COLO829 (cell line): ENCODE measurements at places on chromosomes 5 and 9.

DNA sequence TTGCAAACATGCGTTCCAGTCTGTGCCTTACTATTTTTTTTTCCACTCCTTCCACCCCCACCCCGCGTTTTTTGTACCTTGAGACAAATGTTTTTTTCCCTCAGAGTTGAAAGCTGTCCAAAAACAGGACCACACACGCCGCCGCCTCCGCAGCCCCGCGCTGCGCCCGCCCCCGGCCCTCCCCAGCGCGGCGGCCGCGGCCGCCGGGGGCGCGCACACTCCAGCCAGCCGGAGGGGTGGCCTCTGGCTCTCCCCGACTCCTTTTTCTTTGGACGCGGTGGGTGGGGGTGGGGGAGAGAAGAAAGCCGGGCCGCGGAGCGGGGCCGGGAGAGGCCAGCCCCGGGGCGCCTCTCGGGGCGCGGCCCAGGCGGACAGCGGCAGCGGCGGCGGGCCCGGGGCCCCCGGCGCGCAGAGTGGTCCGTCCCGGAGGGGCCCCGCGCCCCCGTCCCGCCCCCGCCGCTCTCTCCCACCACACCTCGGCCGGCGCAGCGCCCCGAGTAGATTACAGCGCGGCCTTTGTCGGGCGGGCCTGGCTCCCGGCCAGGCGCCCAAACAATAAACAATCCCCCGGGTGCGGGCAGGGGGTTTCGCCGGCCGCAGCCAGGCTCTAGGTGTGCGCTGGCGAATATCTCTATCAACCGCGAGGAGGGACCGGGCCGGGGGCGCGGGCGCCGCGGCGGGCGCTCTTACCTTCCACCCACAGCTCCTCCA is 10.9 kb downstream of the PTCH1 start:
- DNase-seq, result peak; percentile 71

- no peak for DNase-seq
Measured at GRCh38 chr5:111976705-111977435, 219.9 kb upstream of the NREP start.

- DNase-seq, result no peak
Measured at GRCh38 chr9:4508246-4508906, 18.1 kb downstream of the SLC1A1 start.

- DNase-seq, result no peak
Measured at GRCh38 chr5:75538211-75538610, 26.5 kb downstream of the POLK start.

DNA sequence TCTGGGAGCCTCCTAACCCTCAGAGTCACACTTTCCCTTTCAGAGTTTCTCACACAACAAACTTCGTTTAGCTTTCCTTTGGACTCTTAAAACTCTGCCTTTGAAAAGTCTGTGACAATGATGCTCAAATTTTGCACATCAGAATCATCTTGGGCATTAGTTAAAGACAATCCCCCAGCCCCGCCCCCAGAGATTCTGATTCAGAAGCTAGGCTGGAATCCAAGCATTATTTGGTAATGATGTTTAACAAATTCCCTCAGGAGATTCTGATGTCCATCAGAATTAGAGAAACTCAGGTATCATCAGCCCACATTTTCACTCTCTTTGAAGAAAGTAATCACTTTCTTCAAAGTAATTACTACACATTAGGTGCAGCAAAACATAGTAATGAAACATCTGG is 9.6 kb upstream of the PLPP1 start:
- no peak for DNase-seq

DNA sequence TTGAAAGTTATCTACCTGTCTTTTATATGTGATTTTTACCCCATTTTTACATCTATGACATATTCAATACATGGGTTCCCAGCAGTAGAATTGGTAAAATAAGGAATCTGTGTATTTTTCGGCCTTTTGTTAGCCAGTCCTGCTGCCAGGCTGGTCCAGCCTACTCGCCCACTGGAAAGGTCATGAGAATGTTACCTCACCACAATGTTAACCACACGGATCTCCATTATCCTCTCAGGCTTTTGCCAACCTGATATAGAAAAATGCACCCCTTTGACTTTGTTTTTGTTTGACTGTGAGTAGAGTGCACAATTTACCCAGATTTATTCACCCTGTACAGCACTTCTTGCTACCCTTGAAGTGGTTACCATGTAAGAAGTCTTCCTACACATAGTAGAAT is 167.2 kb downstream of the CTNND2 start:
- DNase-seq, result no peak

GRCh38 chr5:16467363-16468219 is 2.0 kb upstream of the ZNF622 start:
- no peak for DNase-seq

DNA sequence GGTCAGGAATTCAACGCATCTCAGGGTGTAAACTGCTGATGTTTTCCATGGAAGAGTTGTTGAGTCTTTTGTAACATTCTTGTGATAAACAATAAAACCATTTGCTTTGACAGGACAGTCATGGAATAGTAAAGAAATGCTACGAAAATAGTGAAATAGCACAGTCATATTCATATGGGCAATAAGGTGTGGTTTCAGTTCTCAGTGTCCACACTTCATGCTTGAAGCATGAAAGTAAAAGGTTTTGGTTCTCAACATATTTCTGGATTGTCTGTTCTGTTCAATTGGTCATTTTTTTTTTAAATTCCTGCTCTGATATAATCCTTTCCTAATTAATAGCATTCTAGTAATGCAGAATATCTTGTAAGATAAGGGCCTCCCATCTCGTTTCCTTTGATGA is 467.6 kb upstream of the ZNF608 start:
- no peak for DNase-seq

- DNase-seq, result no peak
Measured at GRCh38 chr9:10079284-10079964, 533.4 kb downstream of the PTPRD start.

DNA sequence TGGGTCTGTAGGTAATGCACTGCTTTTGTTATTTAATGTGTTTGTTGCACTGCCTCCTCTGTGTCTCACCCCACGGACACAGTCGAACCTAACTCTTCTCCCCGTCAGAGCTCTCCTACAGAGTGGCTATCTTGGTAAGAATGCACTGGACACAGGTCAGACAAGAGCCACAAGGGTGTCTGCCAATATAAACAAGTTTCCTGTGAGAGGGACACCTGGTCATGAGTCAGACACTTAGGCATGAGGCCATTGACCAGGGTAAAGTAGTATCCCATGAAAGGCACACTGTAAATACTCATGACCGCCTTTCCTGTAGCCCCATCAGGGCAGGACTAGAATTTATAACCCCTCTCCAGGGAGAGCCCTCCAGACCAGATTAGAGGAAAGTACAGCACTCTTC is 115.5 kb downstream of the SLC12A2 start:
- DNase-seq, result no peak

GRCh38 chr5:173643964-173644363 is 27.5 kb upstream of the BOD1 start:
- no peak for DNase-seq

- no peak for DNase-seq
Measured at GRCh38 chr5:94694671-94695070, 76.2 kb downstream of the SLF1 start.

- no peak for DNase-seq
Measured at GRCh38 chr5:77852514-77853352, 76.6 kb upstream of the TBCA start.

DNA sequence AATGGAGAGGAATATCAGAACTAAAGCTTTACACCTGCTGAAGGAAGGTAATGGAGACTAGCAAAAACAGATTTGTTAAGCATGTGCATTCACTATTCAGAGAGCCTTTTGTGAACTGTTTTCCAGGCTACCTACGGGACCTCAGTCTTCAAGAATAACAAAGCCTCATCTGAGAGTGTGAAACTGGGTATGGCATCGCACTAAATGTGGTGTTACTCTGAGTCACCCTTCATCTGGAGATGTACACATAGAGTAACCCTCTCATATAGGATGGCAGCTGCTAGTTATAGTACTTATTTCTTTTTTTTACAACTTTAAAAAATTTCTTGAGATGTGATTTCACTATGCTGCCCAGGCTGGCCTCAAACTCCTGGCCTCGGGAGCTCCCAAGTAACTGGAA is 306.8 kb downstream of the ZNF608 start:
- no peak for DNase-seq

DNA sequence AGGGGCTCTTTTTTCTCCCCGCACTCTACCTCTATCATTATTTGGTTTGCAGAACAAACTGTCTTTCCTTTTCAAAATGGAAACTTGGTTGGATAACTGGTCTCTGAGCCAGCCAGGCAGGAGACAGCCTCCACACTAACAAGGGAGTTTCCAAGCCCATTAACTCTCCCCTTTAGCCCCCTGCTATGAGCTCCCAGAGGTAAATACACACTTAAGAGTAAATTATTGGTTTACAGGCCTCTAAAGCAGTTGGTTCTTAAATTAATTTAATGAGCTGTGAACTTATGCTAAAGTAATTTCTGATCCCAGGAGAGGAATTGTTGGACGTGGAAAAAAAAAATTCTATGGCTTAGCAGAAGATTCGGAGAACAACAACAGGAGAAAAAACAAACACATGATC is 30.3 kb downstream of the EPB41L4A start:
- no peak for DNase-seq

GRCh38 chr9:69141851-69142250 is 32.2 kb upstream of the TJP2 start:
- no peak for DNase-seq

DNA sequence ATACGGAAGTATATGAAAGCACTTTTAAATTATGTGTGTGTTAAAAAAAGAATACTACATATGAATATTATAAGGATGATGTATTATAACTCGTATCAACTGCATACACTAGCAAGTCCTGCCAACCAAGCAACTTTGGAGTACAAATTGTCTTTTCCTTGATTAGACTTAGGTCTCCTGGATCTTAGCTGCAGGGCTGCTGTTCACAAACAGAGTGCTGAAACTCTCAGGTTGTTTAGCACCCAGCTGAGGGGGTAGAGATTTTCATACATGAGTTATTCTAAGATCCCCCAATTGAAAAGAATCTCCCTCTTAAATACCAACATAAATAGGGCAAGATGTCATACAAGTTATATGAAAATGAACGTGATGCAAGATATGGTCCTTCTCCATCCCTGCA is 149.8 kb upstream of the TNC start:
- DNase-seq, result no peak

GRCh38 chr5:78543292-78543691 is 105.3 kb downstream of the LHFPL2 start:
- no peak for DNase-seq

DNA sequence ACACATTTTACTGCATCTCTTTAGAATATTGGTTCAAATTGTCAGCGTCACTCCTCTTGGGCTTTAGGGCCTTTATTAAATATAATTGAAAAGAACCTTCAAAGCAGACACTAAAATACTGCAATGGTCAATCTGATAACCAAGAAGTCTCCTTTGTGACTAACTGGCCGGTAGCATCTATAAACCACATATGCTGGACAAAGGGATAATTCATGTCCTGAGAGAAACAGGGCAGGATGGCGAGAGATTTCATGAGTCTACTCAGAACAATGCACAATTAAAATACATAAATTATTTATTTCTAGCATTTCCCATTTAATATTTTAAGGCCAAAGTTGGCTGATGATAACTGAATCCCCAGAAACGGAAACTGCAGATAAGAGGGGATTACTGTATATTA is 1083.4 kb upstream of the CDH18 start:
- DNase-seq, result peak; percentile 8

GRCh38 chr5:172837640-172838039 is 3.6 kb downstream of the ERGIC1 start:
- DNase-seq, result no peak

DNA sequence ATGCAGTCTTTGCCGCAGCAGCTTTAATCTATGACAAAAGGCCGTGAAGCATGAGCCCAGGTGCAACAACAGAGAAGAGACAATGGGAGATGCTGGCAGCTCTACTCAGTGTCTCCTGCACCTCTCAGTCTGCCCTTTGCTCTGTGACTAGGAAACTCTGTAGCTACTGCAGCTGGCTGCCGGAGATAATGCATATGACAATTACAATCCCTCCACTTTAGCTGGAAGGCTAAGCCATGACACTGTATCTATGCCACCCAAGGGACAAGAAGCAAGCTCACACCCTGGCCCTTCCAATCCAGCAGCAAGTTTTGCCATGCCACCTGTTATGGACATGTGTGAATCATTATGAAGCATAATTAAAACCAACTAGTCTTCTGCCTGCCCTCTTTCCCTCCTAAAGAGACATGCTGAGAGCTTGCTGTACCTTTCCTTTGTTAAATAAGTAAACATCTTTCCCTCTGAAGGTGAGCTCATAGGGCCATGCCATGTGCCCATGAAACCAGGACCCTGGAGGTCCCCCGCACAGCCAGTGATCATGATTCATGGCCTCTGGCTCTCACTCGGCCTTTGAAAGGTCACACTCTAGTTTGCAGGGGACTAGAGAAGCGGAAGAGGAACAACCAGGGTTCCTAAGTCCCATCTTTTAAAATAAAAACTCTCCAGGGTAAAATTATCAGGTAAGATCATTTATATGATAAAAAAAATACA is 219.4 kb downstream of the SPOCK1 start:
- DNase-seq, result no peak

DNA sequence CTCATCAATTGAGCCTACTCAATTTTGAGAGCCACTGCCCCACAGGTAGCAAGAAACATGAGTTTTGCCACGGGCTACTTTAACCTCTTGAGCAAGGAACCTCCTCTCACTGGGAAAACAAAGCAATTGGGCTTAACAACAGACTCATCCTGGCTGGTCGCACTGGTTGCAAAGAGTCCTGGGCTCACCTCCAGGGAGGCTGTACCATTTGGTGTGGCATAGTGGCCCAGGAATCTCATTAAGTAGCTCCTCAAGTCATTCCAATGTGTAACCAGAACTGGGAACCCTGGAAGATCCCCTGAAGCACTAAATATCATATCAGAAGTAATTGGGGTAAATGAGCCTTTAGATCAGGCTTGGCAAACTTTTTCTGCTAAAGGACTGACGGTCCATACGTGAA is 78.5 kb downstream of the MYO10 start:
- DNase-seq, result no peak

- DNase-seq, result no peak
Measured at GRCh38 chr9:105713260-105714019, 19.1 kb downstream of the TMEM38B start.

DNA sequence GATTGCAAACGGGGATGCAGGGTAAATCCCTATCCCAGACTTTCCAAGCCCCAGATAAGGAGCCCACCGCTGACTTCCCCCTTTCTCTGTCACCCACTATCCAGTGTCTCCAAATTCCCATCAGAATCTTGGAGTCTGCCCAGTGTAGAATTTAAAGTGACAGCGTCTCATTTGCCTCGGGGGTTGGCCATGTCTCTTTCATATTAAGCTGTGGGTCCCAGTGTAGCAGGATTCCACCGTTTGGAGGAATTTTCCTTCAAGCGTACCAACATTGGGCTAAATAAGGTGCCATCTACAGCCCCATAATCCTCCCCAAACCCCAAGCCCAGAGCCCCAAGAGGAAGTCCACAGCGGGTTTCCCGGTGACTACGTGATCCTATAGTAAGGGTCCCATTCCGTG is 1.1 kb downstream of the BRINP1 start:
- no peak for DNase-seq

GRCh38 chr9:37908283-37908682 is 4.4 kb upstream of the SLC25A51 start:
- no peak for DNase-seq

DNA sequence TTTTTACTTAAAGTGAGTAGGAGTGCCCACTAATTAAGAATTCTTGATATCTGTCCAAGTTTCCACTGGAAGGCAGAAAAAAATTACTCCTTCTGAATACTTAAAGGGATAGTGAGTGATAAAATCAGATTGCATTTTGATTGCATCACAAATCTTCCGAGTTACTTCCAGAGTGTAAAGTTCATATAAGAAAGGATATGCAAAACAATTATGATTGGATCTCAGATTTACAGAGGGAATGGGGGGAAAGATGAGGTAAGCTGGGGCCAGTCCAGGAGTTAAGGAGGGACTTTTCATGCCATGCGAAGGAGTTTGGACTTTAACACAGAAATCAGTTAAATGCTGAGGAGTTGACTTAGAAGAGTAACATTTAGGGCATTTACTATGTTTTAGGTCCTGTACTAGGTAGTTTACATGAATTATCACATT is 9.3 kb upstream of the RNF145 start:
- no peak for DNase-seq
